ENCODE measurements at places on chromosomes 11 and 22.
A peak's percentile ranks its signal among the peaks of the same experiment; 100 is the strongest.

DNA sequence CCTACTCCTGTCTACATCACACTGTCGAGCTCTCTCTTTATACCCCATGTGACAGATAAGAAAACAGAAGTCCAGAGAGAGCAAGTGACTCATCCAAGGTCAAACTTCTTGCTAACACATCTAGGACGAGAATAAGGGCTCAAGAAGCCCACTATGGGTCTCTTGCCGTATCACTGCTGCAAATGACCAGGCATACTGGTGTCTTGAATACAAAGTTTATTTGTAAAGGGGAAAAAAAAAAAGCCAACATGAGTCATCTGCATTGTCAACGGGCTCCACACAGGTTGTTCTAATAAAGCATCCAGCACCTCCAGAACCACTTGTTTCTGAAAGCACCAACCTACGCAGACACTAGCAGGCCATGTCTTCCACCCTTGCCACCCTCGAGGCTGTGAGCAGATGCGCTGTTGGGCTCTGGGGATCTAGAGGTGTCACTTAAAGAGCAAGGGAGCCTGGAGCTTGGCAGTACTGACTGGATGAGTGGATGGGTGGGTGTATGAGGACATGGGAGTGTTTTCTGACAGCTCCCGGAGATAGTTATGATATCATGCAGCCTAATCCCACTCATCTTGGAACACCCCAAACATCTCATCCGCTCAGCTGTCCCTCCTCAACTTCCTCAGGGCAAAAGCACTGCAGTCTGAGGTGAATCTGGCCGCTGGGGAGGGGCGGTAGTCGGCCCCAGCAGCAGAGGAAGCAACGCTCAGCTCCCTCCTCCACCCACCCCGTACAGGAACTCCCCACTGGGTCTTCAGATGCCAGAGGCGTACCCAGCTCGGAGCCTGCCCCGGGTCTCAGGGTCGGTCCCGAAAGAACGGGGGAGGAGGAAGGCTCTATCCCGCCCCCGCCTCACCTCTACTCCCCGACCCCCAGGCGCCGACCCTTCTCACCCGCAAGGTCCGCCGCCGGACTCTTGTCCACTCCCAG is 1.0 kb downstream of the SMCO4 start:
- DNase-seq = peak; percentile 28

DNA sequence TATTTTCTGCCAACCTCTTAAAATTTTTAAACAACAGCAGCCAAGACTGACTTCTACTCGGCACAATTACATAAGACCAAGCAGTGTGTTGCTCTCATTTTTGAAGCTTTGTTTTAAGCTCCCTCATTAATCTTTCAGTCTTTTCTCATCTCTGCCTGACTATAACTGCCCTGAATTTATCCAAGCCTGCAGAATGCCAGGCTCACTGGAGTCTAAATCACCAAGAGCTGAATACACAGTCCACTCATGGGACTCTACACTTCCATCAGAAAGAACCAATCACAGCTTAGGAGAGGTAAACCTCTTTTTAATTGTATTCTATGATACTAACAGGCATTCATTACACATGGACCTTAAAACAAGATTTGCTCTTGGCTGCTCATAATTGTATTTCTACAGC is 178.7 kb downstream of the CADM1 start:
- no peak for DNase-seq

GRCh38 chr11:107696140-107696539 is 15.7 kb downstream of the SLN start:
- DNase-seq = peak; percentile 50

DNA sequence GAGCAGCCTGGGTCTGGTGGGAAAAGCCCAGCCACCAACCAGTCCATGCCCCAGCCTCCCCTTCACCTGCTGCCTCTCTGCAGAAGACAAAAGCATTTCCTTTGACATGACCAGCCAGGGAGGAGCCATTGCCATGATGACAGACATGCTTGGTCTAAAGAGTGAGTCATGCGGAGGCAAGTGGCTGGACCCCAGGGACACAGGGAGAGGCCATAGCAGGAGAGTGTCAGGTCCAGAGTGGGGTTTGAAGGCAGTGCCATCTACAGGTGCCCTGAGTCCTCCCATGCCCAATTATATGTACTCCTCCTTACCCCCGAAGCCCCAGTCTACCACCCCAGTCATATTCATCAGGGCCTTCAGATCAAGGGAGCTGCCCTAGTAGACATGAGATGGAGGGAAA is 67.4 kb downstream of the SCN3B start:
- DNase-seq = no peak

GRCh38 chr11:62324731-62325556 is 12.3 kb upstream of the ASRGL1 start:
- no peak for DNase-seq

DNA sequence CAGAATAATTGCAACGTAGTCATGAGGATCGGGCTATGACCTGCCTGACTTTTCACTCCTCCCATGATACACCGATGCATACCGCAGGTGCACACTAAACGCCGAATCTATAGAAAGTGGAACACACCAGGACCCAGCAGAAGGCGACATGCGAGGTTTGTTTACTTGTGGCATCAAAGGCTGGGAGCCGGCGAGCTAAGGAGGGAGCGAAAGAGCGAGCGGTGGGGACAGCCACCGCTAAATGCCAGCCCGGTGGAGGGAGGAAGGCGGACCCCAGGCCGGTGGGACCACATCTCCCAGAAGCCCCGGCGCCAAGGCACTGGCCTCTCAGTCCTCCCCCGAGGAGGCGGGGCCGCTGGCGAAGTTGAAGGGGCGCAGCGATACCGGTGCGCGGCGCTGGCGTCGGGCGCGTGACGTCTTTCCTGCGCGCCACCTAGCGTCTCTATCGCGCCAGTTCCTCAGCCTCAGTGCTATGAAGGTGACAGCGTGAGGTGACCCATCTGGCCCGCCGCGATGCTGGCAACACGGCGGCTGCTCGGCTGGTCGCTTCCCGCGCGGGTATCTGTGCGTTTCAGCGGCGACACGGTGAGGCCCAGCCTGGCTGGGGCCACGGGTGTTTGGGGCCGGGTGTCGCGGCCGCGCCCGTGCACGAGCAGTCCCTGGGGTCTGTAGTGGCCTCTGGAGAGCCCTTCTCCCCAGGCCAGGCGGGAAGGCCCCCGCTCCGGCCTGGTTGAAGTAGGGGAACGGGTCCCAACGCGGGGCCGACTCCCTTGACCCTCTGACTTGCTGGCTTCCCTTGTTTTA is at the start of gene NDUFV1:
Gene NDUFV1, plus strand, starts transcription at position 445 of the 804 bp plus-strand sequence. Its CDS starts 69 bp downstream, at position 514.
- DNase-seq = peak; percentile 68

- no peak for DNase-seq
These were observed 516 bp upstream of the SERPINH1 start for GRCh38 chr11:75561426-75562047.

GRCh38 chr11:62850911-62851806 is 11.8 kb upstream of the WDR74 start:
- DNase-seq = no peak

DNA sequence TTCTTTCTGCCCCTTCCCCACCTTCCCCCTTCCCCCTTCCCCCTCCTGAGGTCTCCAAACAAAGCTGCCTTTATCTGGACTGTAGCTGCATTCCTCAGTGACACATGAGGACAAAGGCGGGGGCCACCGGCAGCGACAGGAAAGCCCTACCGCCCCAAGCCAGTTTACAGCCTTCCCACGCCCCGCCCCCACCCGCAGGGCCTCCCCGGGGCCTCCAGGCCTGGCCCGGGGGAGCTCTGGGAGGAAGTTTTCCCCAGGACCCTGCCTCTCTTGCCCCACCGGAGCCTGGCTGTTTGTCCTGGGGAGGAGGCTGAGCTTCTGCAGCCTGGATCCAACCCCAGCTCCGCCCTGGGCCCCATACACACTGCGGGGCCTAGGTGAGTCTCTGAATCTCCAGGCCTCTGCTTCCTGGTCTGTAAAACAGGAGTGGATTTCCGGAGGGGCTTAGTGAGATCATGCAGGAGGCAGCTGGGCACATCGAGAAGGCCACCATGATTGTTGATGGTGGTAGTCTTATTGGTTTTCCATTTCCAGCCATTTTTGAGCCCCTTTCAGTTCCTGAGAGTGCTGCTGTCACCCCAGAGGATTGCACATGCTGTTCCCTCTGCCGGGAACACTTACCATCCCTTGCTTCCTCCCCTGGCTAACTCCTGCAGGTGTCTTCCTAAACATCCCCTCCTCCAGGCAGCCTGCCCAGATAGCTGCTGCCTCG is 130.7 kb downstream of the MN1 start:
- DNase-seq = peak; percentile 71

DNA sequence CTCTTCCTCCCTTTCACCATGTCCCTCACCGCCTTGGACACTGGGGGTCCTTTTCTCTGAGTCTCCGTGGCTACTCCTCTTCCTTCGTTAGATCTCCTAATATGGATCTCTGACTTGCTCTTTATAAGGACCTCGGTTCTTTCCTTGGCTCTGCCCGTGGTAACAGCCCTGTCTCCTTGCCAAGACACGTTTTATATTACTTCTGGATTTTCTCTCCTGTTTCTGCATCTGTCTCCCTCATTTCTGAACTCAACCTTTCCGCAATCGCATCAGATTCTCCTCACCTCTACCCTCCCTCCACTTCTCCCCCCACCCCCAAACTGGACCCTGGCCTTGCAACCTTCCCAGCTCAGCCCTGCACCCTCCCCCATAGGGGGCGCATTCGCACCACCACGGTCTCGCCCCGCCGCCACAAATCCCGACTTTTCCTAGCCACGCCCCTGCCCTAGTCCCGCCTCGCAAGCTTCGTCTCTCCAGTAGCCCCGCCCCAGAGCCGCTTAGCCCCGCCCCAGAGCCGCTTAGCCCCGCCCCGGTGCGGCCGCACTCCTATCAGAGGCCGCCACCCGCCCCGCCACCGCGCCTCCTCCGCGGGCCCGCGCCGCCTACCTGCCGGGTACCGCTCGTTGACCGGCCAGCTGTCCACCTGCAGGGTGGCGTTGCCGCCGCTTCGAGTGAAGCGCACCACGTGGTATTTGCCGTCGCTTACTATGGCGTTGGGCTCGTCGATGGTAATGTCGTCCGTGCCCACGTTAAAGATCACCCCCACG is 39.0 kb downstream of the SLC22A12 start:
- DNase-seq = no peak

GRCh38 chr22:35452351-35452781 is 52.4 kb downstream of the MCM5 start:
- DNase-seq = no peak

DNA sequence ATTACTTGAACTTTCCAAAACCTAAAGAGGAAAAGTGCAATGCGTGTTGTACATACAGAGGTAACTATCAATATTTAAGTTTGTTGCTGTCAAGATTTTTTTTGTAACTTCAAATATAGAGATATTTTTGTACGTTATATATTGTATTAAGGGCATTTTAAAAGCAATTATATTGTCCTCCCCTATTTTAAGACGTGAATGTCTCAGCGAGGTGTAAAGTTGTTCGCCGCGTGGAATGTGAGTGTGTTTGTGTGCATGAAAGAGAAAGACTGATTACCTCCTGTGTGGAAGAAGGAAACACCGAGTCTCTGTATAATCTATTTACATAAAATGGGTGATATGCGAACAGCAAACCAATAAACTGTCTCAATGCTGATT is 2.1 kb downstream of the ADM start:
- DNase-seq = no peak

- no peak for DNase-seq
These were observed 23.6 kb downstream of the RPS6KA4 start for GRCh38 chr11:64382586-64382985.

- peak; percentile 59 for DNase-seq
These were observed 9.3 kb upstream of the TYR start for GRCh38 chr11:89168396-89168795.

DNA sequence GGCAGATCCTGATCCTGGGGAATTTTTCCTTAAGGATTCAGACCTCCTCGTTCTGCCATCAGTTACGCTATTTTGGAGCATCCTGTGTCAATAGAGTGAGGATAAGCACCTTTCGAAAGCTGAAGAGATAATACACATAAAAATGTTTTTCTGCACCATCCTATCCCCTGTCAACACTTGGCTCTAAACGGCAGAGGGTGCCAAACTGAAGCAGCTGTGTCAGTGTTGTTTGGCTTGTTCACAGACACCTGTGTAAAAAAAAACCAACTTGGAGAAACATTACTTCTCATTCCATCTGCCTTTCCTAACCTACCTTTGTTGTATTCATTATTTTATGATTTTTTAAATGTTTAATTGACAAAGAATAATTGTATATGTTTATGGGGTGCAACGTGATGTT is 417.0 kb upstream of the DDI1 start:
- no peak for DNase-seq

DNA sequence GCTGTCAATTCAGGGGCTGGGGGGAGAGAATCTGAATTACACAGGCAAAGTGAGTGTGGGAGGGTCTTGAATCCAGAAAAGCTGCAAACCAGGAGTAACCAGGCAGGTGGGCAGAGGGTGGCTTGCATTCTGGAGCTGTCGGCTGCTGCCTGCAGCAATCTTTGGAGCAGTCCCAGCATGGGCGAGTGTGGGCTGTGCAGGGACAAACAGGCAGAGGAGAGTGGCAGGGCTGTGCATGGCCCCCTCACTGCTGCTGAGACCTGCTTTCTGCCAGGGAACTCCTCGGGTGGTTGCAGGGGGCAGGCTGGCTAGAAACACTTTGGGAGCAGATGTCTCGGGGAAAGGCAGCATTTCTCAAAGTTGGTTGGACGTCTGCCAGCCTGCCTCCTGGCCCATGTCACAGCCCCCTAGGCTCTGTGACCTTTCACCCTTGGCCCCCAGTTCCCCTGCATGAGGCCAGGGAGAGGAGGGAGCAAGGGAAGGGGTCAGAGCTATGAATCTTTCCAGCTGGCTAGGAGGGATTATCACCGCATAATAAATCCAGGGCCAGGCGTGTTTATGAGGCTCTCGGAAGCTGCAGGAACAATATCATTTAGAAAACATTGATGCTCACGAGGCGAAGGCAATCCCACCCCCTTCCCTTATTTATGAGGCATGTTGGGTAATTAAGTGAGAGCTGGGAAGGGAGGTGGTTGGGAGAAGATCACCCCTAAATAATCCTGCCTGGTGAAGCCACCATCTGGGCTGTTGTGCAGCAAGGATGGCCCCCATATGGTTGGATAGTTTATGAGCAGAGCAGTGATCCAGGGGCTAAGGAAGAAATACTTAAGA is 212.3 kb upstream of the NCAM1 start:
- DNase-seq = no peak

- DNase-seq = no peak
These were observed 170.6 kb upstream of the SOX6 start for GRCh38 chr11:16526947-16527346.

DNA sequence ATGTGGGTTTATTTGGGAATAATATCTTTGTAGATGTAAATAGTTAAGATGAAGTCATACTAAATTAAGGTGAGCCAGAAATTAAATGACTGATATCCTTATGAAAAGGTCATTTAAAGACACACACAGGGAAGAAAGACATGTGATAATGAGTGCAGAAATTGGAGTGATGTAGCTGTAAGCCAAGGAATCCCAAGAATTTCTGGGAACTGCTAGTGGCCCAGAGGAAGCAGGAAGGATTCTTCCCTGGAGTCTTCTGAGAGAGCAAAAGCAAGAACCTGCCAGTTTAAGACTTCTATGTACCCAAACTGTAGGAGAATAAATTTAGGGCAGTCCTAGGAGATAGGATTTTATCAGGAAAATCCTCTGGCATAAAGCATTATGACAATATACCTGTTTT is 66.9 kb downstream of the LRRC4C start:
- no peak for DNase-seq

All from COLO829 (cell line).